ENCODE measurements at places on chromosomes 1 and 21.

GRCh38 chr1:905811-906599, 17.7 kb upstream of the SAMD11 start:
- DNase-seq = no peak

GRCh38 chr1:82979593-82980236, 1019.2 kb downstream of the TTLL7 start:
- DNase-seq = no peak

GRCh38 chr1:172641492-172641891, 17.4 kb upstream of the FASLG start:
- DNase-seq = no peak

GRCh38 chr1:213120386-213120785, 69.3 kb downstream of the RPS6KC1 start:
- no peak for DNase-seq

GRCh38 chr1:211378844-211379243, 52.2 kb downstream of the TRAF5 start:
- DNase-seq = no peak

DNA sequence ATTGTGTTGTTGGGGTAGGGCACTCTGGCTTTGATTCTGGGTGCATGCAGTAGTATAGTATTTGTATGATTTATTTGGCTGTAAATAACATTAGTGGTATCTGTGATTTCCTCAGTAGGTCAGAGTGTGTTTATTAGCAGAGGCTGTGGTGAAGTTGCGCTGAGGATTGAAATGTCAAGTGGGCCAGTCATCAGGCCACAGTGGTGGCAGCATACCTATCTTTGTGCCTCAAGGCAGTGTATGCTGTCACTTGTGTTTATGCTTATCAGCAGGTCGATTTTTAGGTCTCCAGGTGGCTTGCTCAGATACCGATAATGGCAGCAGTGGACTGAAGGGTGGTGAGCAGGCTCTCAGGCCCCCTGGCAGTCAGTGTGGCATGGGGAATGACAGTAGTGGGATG, 11.3 kb downstream of the LY9 start:
- no peak for DNase-seq

DNA sequence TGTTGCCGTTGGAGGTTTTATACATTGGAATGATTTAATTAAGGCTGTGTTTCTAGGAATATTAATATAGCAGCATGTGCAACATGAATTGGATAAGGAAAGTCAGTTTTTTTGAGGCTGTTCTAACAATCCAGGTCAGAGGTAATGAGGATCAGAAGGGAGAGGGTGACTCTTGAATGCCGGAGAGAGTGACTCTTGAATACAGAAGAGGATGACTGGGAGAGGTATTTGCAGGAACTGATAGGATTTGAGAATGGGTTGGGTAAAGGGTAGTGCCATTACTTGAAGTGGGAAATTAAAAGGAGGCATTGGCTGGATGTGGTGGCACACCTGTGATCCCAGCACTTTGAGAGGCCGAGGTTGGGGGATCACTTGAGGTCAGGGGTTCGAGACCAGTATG, 55.6 kb upstream of the MACF1 start:
- DNase-seq = no peak

- DNase-seq = no peak
Measured at GRCh38 chr1:12173631-12174121, 6.9 kb downstream of the TNFRSF1B start.
